ENCODE measurements at places on chromosomes 3 and 15. TPM values are rescaled to one million over a fixed set of nuclear protein-coding genes. Genes with fewer than 3 reads are reported as not detected.

FAM43A gene
- total RNA-seq, result 5.1 TPM

ADAMTS17 gene
- 0.49 TPM for total RNA-seq

RTP1 gene
- total RNA-seq, result not detected

SLCO2A1 gene
- not detected for total RNA-seq

STRIT1 gene
- total RNA-seq, result not detected

AHSG gene
- total RNA-seq, result not detected

PDZRN3 gene
- not detected for total RNA-seq

BCL6 gene
- 52.8 TPM for total RNA-seq

ALPK3 gene
- total RNA-seq, result 0.05 TPM

CTXND1 gene
- not detected for total RNA-seq

GOLGA8B gene
- total RNA-seq, result 49.4 TPM

SLC28A1 gene
- total RNA-seq, result not detected

KLF15 gene
- 0.53 TPM for total RNA-seq

HOMER2 gene
- 3.5 TPM for total RNA-seq

GPR87 gene
- 2.3 TPM for total RNA-seq

MEX3B gene
- total RNA-seq, result 1.2 TPM

XCR1 gene
- total RNA-seq, result not detected

AMIGO3 gene
- 0.07 TPM for total RNA-seq

ALG1L2 gene
- 0.71 TPM for total RNA-seq

RCCD1 gene
- 28.9 TPM for total RNA-seq

SLC12A1 gene
- not detected for total RNA-seq

PPM1L gene
- 2.4 TPM for total RNA-seq

DNAH12 gene
- not detected for total RNA-seq

HEMK1 gene
- total RNA-seq, result 77.7 TPM
